ENCODE measurements at places on chromosomes 5 and 9. TPM values are rescaled to one million over a fixed set of nuclear protein-coding genes. Genes with fewer than 3 reads are reported as not detected.

Gene TMEM252
- not detected for total RNA-seq

Gene NEURL1B
- 27.9 TPM for total RNA-seq

Gene SLC6A7
- total RNA-seq = not detected

Gene SV2C
- 0.20 TPM for total RNA-seq

Gene GHR
- 4.4 TPM for total RNA-seq
